Immature natural killer cell (primary cell): ENCODE measurements at places on chromosomes 16 and 17. TPM values are rescaled to one million over a fixed set of nuclear protein-coding genes. Genes with fewer than 3 reads are reported as not detected.

DNA sequence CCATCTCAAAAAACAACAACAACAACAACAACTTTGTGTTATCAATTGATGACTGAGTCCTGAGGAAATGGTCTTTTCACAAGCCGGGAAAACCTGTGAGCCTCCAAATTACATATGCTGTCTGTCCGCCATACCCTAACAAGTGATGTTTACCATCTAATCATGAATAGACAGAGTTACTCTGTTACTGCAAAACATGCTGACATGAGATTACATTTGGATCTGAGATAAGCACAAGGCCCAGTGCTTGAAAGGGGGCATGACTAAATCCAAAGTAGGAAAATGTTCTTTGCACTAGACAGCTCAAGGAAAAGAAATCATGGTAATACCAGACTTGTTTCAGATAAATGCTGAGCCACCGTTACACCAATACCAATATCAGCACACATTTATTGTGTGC is 8.6 kb upstream of the ATXN1L start:
- no peak for DNase-seq

- DNase-seq: no peak
Observed at GRCh38 chr17:902463-902862, 77.1 kb downstream of the NXN start.

DNA sequence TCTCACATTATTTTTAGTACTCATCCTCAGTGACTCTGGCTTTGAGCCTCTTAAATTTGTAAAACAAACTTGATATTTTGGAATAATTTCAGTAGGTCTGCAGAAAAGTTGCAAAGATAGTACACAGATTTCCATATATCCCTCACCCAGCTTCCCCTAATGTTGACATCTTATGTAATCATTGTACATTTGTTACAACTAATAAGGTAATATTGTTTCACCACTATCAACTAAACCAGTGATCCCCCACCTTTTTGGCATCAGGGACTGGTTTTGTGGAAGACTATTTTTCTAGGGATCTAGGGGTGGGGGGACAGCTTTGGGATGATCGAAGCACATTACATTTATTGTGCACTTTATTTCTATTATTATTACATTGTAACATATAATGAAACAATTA is 391.2 kb downstream of the CA10 start:
- no peak for DNase-seq

DNA sequence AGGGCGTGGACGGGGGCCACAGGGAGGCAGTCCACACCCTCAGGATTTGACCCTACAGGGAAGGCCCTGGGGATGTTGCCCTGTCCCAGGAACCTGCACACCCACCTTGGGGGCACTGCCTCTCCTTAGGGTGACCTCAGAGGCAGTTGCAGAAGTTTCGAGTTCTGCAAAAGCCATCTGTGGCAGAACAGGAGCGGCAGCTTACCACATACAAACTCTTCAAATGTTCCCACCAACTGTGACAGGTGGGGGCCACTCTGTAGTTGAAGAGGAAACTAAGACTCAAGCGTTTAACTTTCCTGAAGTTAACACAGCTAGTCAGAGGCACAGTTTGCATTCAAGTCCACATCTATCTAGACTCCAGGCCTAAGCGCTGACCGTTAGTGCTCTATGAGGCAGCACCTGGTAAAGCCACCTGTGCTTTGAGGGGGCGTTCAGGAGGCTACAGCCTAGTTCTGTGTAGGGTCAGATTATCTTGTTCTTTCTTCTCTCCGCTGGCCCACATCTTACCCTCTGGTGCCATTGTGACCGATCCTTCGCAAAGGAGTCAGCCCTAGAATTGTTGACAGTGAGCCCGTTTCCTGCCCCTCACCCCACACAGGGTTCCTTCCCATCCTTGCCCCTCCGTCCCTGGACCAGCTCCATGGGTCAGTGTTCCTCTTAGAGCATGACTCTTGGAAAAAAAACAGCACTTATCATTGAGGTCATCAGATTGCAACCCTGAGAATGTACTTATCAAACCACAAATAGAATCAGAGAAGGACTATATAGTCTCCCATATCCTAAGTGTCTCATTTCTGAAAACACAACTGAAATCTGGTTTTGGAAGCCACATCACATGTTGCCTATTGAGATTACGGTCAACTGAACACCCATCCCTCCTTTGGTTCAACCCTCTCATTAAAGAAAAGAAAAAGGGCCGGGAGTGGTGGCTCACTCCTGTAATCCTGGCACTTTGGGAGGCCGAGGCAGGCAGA is 45.4 kb downstream of the CDH1 start:
- DNase-seq: no peak

- DNase-seq: no peak
Observed at GRCh38 chr16:22941970-22942501, 128.1 kb downstream of the HS3ST2 start.

DNA sequence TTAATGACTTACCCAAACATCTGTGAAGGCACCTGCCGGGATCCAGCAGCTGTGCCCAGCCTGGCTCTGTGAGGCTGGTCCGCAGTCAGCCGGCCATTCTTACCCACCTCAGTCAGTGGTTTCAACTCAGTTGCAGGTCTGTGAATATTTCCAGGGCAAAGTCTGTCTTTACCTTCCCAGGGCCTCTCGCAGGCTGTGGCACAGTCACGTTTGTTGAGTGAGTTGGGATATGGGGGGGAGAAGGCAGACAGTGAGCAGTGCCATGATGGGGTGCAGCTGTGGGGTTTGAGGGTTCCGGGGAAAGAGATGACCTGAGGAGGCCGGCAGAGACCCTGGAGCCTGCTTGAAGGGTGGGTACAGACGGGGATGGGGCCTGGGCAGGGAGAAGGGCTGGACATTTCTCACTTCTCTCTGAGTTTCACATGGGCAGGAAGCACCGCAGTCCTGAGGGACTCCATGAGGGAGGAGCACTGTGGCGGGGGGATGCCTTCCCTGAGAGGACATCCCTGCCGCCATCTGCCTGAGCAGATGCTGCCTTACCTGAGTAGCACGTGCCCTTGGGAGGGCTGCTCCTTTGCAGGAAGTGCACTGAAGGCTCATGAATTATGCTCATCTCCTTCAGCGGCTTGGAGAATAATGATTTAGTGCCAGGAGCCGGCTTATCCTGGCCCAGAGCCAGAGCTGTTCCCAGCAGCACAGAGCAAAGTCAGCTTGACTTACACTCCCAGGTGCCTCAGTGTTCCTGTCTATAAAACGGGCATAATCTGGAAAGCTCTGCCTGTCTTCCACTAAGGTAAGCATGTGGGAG is 48.1 kb downstream of the KSR1 start:
- DNase-seq: no peak

Gene CLEC3A
- polyA plus RNA-seq: not detected
